ENCODE measurements at places on chromosomes 1 and 21.
A peak's percentile ranks its signal among the peaks of the same experiment; 100 is the strongest.

DNA sequence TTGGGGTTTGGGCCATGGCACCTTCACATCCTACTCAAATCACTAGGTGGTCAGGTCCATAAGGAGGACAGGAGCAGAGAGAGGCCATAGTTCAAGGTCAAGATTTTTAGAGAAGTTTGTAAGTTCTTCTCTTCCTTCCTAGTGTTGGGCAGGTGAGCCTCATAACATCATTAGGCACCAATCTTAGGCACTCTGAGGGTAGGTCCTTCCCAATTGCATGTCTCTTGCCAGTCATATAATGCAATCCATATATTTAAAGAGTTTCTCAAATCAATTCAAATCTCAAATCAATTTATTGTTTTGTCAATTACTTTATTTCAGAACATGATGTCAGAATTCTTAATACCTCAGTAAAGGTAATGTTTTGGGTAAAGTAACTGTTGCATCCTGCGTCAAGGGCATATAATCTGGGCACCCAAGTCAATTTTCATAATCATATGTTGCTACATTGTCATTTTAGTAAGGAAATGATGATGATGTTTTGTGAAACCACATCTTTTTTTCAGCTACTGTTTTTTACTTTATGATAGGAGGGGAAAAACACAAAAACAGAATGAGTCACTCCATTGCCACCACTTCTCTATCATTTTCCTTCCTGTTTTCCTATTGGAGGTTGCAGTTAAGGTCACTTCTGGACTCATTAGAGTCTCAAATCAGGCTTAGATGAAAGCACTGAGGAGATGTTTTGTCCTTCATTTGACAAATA is 122.7 kb downstream of the UCHL5 start:
- DNase-seq = no peak

GRCh38 chr21:17783481-17784179 is 35.5 kb downstream of the C21orf91 start:
- peak; percentile 52 for DNase-seq

GRCh38 chr1:6424000-6424565 is 493 bp upstream of the ESPN start:
- no peak for DNase-seq

GRCh38 chr1:44735992-44736391 is 3.6 kb upstream of the KIF2C start:
- no peak for DNase-seq

GRCh38 chr1:119364640-119365039 is 3.9 kb upstream of the HAO2 start:
- no peak for DNase-seq

GRCh38 chr21:39012326-39013230 is 170.7 kb downstream of the PSMG1 start:
- no peak for DNase-seq

- DNase-seq = no peak
Observed at GRCh38 chr21:42376338-42376982, 10.1 kb upstream of the TFF1 start.

- no peak for DNase-seq
Observed at GRCh38 chr1:67844988-67845387, 11.7 kb upstream of the GNG12 start.

DNA sequence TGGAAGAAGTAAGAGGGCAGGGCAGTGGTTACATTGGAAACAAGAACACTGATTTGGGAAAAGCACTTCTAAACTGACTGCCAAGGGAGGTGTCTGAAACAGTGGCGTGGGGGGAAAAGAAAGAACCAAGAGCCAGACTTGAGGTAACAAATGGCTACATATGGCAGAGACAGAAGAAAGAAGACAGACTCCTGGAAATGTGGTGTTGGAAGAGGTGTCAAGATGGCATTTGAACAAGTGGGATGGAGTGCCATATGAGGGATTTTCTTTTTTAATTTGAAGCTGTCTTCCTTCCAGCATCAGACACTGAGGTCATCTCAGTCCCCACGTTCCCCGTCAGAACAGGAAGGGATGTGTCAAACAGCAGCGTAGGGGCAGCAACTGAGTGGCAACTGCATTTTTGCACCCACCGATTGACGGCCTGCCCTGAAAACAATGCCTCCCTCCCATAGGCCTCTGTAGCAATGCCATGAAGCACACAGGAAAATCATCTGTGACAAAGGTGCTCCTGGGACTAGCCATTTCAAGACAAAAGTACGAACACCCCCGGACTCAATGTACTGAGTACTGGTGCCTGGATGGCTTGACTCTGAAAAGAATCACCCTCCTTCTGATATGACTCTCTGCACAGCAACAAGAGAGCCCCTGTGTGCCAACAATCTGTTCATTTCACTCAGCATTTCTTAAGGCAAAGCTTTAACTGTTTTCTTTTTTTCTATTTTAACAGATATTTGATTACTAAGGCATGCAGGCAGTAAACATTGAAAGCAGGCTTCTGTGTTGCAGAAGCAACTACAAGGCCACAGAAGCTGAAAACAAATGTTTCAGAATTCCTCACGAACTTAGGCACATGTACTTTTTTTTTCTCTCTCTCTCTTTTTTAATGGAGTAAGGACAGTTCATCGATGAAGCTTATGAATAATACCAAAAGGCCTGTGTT is 37.0 kb downstream of the LPAR3 start:
- DNase-seq = no peak

- DNase-seq = peak; percentile 66
Observed at GRCh38 chr21:41369920-41370839, 8.4 kb downstream of the MX2 start.

DNA sequence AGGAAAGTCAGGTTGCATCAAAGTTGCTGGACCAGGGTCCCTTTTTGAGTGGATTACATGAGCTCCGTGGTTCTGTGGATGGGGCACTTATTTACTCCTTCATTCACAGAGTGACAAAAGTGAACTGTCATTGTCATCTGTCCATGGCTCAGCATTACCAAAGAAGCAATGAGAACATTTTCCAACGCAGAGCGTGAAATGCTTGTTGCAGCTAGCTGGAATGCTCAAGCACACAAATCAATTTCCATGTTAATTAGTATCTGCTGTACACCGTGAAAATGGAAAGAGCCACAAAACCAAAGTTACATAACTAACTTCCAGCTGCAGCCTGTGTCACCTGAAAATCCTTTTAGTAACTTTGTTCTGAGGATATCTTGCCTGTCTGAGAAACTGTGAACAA is 78.9 kb downstream of the MT1HL1 start:
- DNase-seq = no peak

GRCh38 chr1:166692346-166692745 is 146.9 kb upstream of the POGK start:
- no peak for DNase-seq

DNA sequence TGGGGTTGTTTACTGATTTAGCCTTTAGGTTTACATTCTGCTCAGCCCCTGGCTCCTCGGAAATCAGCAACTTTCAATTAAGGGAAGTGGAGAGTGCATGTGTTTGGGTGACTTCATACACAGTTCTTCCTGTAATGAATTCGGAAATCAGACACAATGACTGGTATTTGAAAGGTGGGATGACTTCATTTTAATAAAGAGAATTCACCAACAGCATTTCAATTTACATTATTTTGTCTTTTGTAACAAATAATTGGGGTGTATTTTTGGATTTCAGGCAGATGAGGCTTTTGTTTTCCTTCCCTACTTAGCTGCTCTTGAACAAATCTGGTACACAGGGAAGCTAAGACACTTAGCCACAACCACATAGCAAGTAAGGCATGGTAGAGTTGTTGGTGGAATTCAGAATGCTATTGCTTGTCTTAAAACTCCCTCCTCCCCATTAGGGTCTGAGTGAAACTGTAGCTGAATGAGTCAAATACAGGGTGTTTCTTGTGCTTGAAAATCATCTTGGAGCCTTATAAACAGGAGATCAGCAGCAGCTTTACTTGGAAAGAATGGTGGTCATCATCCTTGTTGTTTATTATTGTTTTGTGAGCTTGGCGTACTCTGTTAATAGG is 917 bp downstream of the STX12 start:
- DNase-seq = no peak

DNA sequence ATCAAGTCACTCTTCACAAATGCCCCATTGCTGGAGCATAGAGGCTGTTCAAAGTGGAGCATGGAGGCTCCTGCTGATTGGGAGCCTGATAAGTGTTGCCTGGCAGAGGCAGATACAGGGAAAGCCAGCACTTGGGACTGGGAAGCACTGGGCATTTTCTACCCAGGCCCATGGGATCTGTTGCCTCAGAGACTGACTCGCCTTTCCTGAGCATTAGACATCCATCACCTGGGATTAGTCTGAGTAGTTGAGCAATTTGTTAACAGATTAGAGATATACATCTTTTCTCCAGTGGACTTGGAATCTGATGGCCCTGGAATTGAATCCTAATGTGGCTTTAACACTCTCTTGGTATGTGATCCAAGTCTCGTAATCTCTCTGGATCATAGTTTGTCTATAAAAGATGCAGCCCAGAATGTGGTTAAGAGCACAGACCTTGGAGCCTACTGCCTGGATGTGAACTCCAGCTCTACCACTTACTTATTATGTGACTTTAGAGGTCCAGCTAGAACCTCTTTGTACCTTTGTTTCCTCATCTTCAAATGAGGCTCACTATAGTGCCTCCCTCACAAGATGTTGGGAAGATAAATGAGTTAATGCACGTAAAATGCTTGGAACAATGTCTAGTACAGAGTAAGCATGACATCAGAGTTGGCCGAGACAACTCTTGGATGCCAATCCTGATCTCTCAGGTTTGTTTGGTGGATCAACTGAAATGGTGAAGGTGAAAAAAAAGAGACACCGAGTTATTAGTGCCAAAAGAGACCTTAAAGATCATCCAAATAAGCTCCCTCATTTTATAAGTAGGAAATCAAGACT is 38.3 kb upstream of the NRDC start:
- no peak for DNase-seq

GRCh38 chr1:31790140-31790539 is 25.7 kb downstream of the SPOCD1 start:
- DNase-seq = no peak

DNA sequence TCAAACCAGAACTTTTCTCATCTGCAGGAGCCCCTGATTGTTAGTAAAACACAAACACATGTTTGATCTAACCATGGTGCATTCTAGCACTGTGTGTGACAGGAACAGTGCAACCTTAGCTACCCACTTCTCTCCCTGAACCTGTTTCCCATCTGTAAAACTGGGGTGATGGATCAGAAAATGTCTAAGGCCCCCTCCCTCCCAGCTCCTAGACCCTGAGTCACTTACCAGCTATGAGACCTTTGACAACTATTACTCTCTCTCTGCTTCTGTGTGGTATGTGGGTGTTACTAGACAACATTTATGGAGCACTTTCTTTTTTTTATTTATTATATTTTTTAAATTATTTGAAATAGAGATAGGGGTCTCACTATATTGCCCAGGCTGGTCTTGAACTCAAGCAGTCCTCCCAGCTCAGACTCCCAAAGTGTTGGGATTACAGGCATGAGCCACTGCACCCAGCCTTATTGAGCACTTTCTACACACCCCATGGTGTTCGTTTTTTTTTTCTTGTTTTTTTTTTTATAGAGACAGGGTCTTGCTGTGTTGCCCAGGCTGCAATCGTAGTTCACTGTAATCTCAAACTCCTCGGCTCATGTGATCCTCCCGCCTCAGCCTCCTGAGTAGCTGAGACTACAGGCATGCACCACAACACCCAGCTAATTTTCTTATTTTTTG is 2.6 kb downstream of the INPP5B start:
- DNase-seq = no peak

GRCh38 chr1:107057197-107058133 is 991 bp downstream of the PRMT6 start:
- peak; percentile 30 for DNase-seq

DNA sequence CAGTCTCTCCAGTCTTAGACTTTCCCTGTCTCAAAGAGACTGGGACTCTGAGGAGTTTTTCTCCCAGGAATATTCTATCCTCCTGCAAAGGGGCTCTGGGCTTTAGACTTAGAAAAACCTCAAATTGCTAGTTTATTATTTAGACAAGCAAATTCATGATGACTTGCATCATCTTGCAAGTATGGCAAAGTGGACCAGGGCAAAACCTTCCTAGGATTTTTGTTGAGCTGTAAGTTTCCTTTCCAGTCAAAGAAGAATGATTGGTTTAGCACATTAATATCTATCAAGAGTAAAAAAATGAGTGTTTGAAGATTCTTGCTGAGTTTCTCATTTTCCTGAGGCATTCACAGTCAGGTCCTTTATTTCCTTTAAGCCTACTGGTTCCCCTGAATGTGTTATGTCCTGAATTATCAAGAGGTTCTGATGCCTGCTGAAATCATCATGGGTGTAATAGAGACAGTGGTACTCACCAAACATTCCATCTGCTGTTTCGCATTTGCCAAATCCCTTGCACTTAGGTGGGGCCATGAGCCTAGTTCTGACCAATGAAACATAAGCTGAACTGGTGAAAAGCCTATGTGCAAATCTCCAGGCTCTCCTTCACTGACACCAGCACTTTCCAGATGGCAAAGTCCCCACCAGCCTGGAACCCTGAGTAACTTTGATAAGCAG is 25.2 kb upstream of the SPAG17 start:
- no peak for DNase-seq

GRCh38 chr1:94322696-94323095 is 85.3 kb upstream of the ARHGAP29 start:
- no peak for DNase-seq

DNA sequence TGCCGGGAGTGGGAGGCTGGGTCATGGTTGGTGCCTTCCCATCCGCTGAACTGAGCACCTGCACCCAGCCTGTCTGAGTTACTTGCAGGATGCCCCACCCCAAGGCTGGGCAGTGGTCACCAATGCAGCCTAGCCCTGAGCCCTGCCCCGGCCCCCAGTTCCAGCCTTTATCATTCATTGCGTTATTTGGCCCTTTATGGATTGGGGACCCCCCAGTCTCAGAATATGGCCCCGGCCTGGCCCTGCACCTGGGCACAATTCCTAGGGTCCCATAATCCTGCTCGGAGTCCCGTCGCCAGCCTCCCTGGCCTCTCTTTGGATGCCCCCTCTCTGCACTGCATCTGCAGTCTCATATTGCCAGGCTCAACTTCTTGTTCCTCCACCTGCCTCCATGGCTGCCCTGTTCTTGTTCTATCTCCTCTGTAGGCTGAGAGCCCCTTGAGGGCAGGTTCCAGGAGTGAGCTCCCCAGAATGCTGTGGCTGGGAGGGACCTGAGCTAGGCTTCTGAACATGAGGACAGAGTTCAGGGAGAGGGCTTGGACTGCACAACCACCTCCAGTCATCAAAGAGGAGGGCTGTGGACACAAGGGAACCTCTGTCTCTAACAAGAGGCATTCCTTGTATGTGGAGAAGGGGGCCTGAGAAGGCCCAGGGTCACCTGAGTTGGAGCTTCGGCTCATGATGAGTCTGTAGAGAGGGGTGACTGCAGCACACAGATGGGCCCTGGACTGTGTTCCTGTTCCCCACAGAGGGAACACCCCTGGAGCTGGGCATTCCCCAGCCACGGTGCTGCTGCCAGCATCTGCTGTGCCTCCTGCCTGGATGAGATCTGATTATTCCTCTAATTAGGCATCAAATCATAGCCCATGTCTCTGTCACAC is 1.1 kb upstream of the KNCN start:
- DNase-seq = no peak

DNA sequence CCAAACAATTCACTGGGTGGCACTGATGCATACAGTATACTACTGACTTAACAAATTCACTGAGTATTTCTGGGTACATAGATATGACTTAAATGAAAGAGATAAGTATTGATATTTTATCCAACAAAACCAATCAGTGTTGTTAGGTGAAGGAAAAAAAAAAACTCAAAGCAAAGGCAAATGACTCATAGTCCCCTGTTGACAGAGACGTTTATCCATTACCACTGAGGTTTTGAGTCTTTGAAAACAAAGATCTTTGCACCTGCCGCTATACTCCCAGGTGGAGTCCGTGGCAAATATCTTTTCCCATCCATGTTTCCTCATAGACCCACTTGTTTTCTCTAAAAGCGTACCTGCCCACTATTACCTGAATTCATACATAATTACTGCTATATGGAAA is 18.4 kb downstream of the DYNLT5 start:
- no peak for DNase-seq

GRCh38 chr21:14762734-14763694 is 216.9 kb upstream of the SAMSN1 start:
- no peak for DNase-seq
